ENCODE measurements at places on chromosomes 6 and 20. TPM values are rescaled to one million over a fixed set of nuclear protein-coding genes. Genes with fewer than 3 reads are reported as not detected.
A peak's percentile ranks its signal among the peaks of the same experiment; 100 is the strongest.

DNA sequence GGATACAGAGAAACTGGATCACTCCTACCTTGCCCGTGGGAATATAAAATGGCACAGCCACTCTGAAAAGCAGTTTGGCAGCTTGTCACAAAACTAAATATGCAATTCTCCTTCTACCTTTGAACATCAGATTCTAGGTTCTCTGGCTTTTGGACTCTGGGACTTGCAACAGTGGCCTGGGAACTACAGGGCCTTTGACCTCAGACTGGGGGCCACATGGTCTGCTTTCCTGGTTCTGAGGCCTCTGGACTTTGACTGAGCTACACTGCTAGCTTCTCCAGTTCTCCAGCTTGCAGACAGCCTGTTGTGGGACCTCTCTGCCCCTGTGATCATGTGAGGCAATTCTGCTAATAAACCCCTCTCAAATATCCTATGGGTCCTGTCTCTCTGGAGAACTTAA, 168.8 kb downstream of the CDH26 start:
- no peak overlapping the region for H3K27ac ChIP-seq
- H3K27me3 ChIP-seq, result no peaks in the 10 kb centered on the region
- DNase-seq, result no peak

DNA sequence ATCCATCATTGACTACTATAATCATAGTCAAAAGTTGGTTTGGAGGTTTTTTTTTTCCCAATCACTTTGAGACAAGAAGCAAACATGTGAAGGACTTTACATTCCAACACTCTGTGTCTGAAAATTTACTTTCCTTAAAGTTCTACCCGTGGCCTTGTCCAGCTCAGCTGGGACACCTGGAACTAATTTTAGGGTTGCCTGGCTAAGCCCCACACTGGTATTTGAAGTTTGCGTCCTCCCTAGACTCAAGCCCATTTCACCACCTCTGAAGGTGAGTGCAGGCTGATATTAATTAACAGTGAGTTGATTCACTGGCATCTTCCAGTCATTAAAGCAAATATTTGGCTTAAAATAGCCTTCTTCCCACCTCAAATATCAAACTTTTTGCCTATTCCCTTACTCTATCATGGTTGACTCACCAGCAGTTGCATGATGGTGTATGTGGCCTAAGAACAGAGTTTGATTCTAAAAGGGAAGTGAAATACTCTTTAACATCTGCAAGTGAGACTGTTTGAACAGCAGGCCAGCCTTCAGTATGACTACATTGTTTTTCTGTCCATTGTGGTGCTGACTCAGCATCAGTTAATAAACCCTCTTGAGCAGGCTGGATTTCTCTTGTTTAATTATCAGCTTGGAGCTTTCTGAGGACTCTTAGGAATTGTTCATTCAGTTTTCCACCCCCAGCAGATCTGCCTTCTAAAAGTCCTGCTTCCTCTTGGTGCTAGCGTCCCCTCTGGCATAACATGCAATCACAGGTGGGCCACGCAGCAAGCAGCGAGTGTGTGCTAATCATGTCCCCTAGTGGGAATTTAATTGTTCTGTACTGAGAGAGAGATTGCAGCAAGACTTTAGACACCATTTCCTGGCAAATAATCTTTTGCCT, 1.8 kb upstream of the PRDM1 start:
- peak; percentile 92 for DNase-seq
- peak overlapping the region; percentile 85 for H3K27ac ChIP-seq
- H3K4me1 ChIP-seq, result peaks cover 20% of the 10 kb centered on the region
- no peak overlapping the region for H3K4me3 ChIP-seq
- no peaks in the 10 kb centered on the region for H3K27me3 ChIP-seq

DNA sequence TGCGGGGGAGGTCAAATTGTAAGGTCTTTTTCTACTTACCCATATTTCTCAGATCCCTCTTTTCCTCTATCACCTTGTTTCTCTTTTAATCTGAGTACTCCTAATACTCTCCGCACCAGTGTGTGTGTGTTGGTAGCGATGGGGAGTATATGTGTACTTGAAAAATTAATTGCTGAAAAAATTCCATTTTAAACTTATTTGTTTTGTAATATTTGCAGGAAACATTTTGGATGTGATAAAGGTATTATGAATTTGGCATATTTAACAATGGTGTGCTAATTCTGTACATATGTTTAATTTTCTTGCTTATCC, 48.1 kb upstream of the MLIP start:
- DNase-seq, result no peak
- H3K4me1 ChIP-seq, result 0 out of 2 replicates have a peak, but pooled peaks cover 2% of the 10 kb centered on the region
- H3K36me3 ChIP-seq, result no peaks in the 10 kb centered on the region
- no peak overlapping the region for H3K27ac ChIP-seq
- no peak overlapping the region for H3K4me3 ChIP-seq

DNA sequence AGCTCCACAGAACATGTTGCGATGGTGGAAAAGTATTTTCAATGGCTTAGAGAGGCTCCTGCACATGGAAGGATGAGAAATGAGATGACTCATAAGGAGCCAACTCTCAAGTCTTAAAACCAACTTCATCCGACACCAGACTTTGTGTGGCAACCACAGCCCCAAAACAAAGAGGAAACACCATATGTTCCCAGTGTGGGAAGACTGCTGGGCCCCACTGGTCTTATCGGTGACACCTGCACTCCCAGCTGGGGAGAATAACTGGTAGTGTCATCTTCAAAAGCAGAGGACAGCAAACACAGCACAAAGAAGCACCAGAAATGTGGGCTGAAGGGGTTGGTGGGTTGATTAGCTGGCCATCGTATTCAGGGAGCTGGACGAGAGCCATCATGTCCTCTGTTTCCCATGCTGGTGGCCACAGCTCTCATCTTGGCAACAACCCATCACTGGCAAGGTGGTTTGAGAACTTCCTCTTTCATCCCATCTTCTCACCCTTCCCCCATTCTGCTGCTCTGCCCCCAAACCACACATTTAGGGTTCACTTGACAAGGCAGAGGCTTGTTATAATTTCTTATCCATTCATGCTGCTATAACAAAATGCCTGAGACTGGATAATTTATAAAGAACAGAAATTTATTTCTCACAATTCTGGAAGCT, 46.0 kb upstream of the TASP1 start:
- no peak overlapping the region for H3K4me3 ChIP-seq
- no peaks in the 10 kb centered on the region for H3K27me3 ChIP-seq
- H3K36me3 ChIP-seq, result no peaks in the 10 kb centered on the region
- DNase-seq, result no peak
- H3K4me1 ChIP-seq, result no peaks in the 10 kb centered on the region

The TOMM6 gene
- 227 TPM for polyA plus RNA-seq

The TCF21 gene
- 10.0 TPM for polyA plus RNA-seq

- DNase-seq, result no peak
- no peak overlapping the region for H3K4me3 ChIP-seq
- H3K36me3 ChIP-seq, result no peaks in the 10 kb centered on the region
- H3K4me1 ChIP-seq, result peaks cover 7% of the 10 kb centered on the region
- no peak overlapping the region for H3K27ac ChIP-seq
Observed at GRCh38 chr6:98835149-98836024, 1.0 kb downstream of the POU3F2 start.

DNA sequence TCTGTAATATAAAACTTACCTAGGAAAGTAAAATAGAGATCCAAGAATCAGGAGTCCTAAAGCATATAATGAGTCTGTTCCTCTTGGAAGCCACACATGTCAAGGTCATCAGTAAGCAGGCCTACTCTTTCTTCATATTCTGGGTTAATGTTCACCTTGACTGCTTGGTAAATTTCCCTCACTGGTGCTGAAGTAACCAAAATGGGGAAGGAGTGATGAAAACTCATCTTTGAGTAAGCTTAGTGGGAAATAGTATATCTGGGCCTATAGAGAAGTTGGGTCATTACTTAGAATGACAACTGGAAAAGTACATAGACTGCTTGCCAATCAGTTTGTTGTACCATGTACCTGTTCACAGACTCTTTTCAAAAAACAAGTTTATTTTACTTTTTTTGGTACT, 6.6 kb downstream of the TSPYL4 start:
- no peak overlapping the region for H3K27ac ChIP-seq
- DNase-seq, result no peak
- no peak overlapping the region for H3K4me3 ChIP-seq
- peaks cover 15% of the 10 kb centered on the region for H3K4me1 ChIP-seq
- H3K36me3 ChIP-seq, result 0 out of 2 replicates have a peak, but pooled peaks cover 5% of the 10 kb centered on the region

DNA sequence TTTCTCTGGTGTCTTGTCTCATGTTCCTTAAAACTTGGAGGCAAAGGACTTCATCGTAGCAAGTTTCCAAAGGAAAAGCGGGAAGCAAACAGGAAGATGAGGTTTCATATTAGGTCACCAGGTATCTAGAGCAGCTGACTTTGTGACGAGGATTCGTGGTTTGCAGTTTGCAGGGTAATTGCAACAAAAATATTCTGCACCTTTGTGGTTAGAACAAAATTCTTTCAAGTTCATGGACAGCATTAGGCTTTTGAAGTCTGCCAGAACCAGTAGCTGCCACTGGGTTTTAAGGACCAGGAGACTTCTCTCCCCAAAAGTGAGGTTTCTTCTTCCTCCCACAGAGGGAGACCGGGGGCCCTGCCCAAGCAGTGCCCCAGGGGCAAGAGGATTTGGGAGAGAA, 63.4 kb downstream of the RPP40 start:
- no peak overlapping the region for H3K27ac ChIP-seq
- no peak for DNase-seq
- H3K36me3 ChIP-seq, result peaks cover 9% of the 10 kb centered on the region

- no peak overlapping the region for H3K4me3 ChIP-seq
- H3K27me3 ChIP-seq, result no peaks in the 10 kb centered on the region
- peaks cover 14% of the 10 kb centered on the region for H3K4me1 ChIP-seq
- DNase-seq, result no peak
- H3K36me3 ChIP-seq, result no peaks in the 10 kb centered on the region
Observed at GRCh38 chr6:148866657-148867268, 119.9 kb downstream of the UST start.

DNA sequence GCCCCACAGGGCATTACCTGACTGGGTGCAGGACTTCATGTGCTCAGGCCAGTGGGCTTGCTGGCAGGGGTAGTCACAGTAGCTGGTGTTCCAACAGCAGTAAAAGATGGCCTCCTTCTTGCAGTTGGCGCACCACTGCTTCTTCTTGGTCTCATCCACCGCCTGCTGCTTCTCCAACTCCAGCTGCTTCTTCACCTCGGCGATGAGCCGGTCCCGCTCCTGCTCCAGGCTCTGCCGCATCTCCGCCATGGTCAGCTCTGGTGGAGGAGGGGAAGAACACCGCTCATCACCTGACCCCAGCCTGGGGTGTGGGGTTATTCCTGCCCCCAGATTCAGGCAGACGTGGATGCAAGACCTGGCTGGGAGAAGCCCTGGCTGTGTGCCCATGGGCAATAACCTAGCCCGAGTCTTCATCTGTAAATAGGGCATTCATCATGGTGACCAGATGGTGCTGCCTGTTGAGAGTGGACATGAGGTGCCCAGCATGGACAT, 132.2 kb downstream of the ZMYND8 start:
- H3K36me3 ChIP-seq, result peaks cover 48% of the 10 kb centered on the region
- no peaks in the 10 kb centered on the region for H3K27me3 ChIP-seq
- no peak overlapping the region for H3K27ac ChIP-seq
- H3K4me3 ChIP-seq, result no peak overlapping the region
- H3K4me1 ChIP-seq, result no peaks in the 10 kb centered on the region

GRCh38 chr6:36533321-36533720, 14.0 kb downstream of the STK38 start:
- H3K4me1 ChIP-seq, result peaks cover 3% of the 10 kb centered on the region
- H3K27ac ChIP-seq, result no peak overlapping the region
- H3K36me3 ChIP-seq, result peaks cover 13% of the 10 kb centered on the region
- H3K27me3 ChIP-seq, result no peaks in the 10 kb centered on the region
- H3K4me3 ChIP-seq, result no peak overlapping the region

The STMND1 gene
- polyA plus RNA-seq, result not detected

The LHFPL5 gene
- not detected for polyA plus RNA-seq

DNA sequence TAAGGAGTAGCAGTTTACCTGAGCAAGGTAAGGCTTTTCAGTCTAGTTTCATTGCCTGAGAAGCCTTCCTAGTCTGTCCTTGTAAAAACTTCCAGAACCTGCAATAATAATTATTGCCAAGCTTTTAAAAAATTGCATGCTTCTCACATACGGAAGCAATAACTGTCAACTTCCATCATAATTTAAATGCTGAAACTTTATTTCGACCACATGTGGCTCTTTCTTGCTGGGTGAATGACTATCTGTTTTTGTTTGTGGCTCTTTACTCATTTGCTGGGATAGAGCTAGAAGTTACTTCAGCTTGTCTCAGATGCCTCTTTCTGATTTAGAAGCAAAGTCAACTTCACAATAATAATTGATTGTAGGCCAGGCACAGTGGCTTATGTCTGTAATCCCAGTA, 95.9 kb upstream of the COL21A1 start:
- DNase-seq, result no peak
- no peaks in the 10 kb centered on the region for H3K36me3 ChIP-seq
- H3K4me1 ChIP-seq, result peaks cover 12% of the 10 kb centered on the region
- H3K27me3 ChIP-seq, result no peaks in the 10 kb centered on the region
- no peak overlapping the region for H3K27ac ChIP-seq
- H3K4me3 ChIP-seq, result no peak overlapping the region

DNA sequence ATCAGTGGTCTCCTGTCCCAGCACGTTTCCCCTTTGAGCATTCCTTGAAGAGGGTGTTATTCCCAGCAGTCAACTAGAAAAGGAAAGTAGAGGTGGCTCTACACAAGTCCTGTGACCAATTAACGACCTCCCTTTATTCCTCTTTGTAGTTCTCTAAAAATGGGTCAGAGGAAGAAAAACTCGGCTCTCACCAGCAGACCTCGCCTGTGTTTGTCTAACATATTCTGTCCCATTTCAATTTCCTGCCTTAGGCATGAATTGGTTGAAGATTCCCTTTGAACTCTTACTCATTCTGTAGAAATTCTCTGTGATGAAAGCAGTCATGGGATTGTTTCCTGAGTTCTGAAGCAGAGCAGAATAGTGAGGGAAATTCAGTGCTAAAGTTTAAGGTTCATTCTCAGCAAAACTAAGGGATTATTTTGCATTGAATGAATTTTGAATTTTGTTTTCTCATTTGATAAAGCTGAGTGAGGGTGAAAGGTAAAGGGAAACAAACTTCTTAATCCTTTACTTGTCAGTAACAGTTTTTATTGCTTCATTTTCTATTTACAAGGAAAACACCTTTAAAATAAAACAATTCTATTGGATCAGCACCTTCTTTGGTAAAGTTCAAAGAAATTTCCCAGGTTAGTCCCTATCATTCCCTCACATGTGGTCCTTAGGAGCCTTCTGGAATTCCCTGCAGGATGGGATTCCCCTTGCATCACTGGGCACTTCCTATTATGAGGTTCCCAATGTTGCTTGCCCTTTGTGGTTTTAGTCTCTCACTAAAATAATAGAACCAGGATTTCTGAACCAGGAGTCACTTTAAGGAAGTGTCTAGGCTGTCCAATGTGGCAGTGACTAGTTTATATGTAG, 105.8 kb downstream of the SLX4IP start:
- no peaks in the 10 kb centered on the region for H3K27me3 ChIP-seq
- H3K4me1 ChIP-seq, result peaks cover 13% of the 10 kb centered on the region
- H3K27ac ChIP-seq, result peak overlapping the region; percentile 51
- peak; percentile 94 for DNase-seq

The MRAP2 gene
- 0.03 TPM for polyA plus RNA-seq

- no peak overlapping the region for H3K27ac ChIP-seq
- H3K27me3 ChIP-seq, result no peaks in the 10 kb centered on the region
- no peak for DNase-seq
- no peaks in the 10 kb centered on the region for H3K36me3 ChIP-seq
Observed at GRCh38 chr6:167707686-167708500, 118.8 kb upstream of the AFDN start.
